Stimulated activated CD8-positive, alpha-beta memory T cell treated with anti-CD3 and anti-CD28 coated beads, Interleukin-4, amount 100 ng/mL, for 1 hour (primary cell): ENCODE measurements at places on chromosomes 4 and X.

- DNase-seq, result no peak
Measured at GRCh38 chr4:26130173-26130572, 190.6 kb upstream of the RBPJ start.

DNA sequence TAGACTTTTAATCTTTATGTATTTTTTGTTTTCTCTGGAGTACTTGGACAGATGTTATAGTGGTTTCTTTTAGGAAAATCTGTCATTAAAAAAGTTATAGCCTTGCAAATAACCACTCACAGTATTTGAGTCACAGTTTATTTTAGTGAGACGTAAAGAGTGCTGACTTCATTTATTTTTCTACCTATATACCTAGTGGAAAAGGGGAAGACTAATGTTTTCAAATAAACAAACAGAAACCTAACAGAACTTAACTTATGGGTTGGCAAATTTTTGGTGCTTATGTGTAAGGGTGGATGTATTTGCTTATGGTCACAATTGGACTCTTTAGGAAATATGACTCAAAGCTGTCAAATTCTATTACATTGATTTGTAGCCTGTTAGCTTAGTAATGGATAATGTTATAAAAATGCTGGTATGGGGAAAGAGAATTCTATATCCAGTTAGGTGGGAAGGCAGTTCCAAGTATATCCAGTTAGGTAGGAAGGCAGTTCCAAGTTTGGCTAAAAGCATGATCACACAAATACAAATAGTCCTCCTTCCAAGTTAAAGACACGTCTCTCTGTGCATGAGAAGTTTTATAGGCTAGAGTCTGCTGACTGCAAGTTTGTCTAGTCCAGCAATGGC lies 61.9 kb downstream of the SLC9A6 start:
- DNase-seq, result no peak

DNA sequence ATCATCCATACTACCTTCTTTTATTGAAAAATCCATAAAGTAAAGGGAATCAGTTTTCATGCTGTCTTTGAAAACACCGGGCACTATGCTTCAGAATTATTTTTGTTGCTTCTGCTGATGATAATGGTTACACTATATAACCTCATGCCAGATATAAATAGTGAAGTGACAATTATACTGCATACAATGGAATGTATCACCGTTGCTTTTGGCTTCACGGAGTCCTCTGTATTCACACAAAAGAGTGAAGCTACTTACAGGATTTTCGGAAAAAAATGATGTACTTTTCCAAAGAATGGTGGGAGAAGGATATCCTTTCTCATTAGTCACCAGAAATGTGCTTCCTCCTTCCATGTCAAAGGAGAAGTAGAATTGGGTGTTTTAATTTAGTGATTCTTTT lies 159.1 kb upstream of the PITX2 start:
- no peak for DNase-seq

DNA sequence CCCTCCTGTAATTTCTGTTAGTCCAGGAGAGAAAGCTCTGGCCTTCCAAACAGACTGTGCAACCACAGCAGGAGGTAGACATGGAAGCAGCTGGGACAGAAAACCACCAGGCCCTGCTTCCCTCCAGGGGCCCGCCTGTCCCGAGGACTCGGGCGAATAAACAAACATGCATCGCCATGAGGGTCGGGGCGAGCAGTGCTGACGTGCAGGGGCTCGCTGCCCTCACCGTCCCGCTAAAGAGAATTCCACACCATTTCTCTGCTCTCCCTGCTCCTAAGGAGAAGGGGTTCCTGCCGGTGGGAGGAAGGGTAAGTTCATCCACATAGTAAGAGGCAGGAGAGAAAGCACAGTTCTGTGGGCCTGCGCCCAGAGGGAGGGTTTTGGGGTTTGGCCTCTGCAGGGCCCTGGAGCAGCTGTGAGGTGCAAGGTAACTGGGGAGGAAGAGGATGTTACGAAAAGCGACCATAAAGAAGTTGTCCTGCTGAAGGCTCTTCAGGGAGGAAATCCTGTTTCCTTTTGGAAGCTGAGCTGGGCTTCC lies 54.9 kb downstream of the WFS1 start:
- no peak for DNase-seq

DNA sequence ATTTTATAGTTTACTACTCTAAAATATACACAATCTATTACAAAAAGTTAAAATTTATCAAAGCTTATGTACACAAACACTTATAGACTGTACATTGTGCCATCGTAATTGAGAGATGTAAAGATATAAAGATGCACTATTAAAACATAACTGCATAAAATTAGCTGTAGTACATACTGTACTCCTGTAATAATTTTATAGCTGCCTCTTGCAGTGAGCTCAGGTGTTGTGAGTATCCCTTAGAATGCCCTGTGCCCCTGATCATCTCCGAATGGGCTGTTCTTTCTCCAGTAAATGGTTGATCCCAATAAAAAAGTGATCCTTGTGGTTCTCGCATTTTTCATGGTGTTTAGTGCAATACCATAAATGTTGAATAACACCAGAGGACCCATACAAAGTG lies 101.2 kb downstream of the TMEM164 start:
- no peak for DNase-seq

- DNase-seq, result no peak
Measured at GRCh38 chr4:125729171-125729570, 414.4 kb downstream of the FAT4 start.

- peak; percentile 39 for DNase-seq
Measured at GRCh38 chrX:107718156-107718621, 57.4 kb downstream of the TSC22D3 start.

GRCh38 chrX:46759645-46759974 lies 692 bp upstream of the SLC9A7 start:
- DNase-seq, result no peak

- no peak for DNase-seq
Measured at GRCh38 chr4:25163196-25163595, 2.9 kb upstream of the SEPSECS start.

GRCh38 chrX:44974451-44974850 lies 101.5 kb downstream of the KDM6A start:
- no peak for DNase-seq

- DNase-seq, result peak; percentile 42
Measured at GRCh38 chr4:186204103-186204559, 12.8 kb downstream of the CYP4V2 start.

GRCh38 chr4:102447413-102447812 lies 53.7 kb upstream of the NFKB1 start:
- no peak for DNase-seq

- no peak for DNase-seq
Measured at GRCh38 chrX:39214387-39215126, 413.3 kb downstream of the MID1IP1 start.

DNA sequence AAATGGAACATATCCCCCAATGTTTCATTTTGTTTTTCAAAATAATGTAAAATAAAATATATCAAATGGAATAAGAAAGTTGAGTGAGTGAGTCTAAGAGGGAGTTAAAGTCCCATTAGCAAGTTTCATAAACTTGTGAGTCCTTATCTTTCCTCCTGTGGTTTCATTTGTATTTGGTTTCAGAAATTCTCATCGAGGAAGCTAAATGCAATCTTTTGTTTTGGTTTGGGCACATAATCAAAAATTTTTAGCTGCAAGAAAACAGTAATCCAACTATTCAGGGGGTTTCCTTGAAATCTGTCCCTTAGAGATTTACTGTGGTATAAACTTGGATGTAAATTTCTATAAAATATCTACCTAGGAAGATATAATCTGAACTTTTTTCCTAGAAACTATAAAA lies 124.2 kb downstream of the CAMK2D start:
- no peak for DNase-seq

DNA sequence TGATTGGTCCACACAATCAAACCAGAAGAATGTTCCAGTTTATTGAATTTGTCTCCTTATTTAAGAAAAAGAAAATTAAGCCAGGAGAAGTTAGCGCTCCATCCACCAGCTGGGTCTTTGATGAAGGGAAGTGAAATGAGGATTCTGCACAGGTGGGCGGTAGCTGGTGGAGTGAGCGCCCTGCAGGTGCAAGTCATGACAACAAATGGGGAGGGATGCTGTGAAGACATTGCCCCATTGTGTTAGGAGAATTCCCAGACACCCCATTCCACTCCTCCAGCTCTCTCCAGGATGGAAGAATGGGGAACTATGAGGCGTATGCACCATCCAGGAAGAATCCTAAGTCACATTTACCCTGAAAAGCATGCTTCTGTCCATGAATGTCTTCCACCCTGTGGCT lies 22.9 kb downstream of the PLRG1 start:
- DNase-seq, result no peak

GRCh38 chrX:16870862-16871815 lies 977 bp upstream of the RBBP7 start:
- DNase-seq, result no peak

DNA sequence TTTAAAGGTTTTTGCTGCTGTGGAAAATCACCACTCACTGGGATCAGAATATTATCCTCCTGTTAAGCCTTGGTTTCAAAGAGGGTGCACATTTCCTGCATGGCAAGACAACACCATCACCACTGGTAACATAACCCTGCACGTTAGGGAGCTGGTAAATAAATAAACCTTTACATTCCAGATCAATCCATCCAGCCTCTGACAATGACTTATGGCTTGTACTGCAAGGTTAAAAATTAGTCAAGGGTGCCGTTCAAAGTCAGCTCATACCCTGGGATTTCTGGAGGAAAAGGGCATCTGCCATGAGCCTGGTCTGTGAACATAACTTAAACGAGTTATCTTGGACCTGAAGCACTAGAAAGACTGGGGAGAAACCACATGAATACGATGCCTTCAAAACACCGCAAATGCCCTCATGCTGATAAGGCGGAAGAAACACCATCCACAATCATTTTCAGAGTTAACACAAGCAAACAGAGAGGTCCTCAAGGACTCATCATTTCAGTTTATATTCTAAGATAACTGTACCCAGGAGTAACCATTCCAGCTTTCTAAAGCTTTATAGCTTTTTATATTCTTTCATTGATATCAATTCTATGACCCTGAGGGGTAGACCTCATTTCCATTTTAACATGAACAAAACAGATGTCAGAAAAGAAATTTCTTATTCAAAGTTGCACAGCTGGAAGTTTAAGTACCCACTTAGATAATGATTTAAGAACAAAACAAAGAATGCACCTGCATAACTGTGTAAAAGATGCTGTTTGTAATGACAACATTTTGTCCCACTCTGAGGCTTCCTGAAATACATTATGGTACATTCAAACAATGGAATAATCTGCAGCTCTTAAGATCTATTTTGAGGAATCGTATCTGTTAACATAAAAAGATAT lies 103.1 kb downstream of the NPNT start:
- DNase-seq, result no peak

- no peak for DNase-seq
Measured at GRCh38 chr4:100525686-100526085, 7.9 kb upstream of the EMCN start.

GRCh38 chrX:70262952-70263567 lies 3.1 kb upstream of the P2RY4 start:
- no peak for DNase-seq

GRCh38 chrX:153735274-153735673 lies 10.6 kb downstream of the ABCD1 start:
- DNase-seq, result no peak

DNA sequence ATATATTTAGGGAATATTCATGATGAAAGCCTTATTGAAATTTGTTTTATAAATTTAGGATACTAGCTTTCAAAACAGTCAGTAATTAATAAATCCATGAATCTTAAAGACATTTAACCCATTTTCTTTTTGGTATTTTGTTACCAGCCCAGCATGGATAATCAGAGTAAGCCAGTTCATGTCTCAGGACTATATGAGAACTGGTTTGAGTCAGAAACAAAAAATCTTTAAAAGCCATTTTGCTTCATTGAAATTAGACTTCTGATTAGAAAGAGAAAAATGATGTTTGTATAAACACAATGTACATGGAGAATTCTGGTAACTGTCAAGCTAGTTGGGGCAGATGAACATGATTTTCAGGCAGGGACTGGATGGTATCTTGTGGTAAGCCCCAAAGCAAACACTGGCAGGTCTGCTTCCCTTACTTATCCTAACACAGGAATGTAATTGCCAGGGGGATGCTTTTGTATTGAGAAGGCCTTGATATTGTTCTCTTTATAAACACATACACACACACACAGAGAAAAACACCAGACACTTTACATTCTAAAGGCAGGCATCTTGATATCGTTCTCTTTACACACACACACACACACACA lies 9.4 kb downstream of the ARHGAP10 start:
- DNase-seq, result no peak

DNA sequence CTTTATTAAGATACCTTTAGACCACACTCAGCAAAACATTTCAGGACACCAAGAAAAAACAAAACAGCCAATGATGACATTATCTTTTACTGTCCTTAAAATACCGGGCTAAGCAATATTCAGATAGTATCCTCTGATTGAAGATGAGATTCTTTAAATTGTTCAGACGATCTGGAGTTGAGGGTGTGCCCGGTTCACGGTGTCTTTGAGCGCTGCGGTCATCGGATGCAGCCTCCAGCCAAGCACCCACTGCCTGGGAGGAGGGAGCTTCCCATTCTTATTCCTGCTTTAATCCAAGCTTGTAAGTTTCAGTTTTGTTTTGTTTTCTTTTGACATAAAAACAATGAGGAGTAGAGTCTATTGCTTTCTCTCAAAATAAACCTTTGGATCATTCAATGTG lies 14.1 kb downstream of the FAM149A start:
- no peak for DNase-seq

- no peak for DNase-seq
Measured at GRCh38 chrX:1205681-1206611, 6.5 kb downstream of the CRLF2 start.

GRCh38 chrX:153649178-153649914 lies 2.3 kb downstream of the DUSP9 start:
- peak; percentile 3 for DNase-seq

GRCh38 chrX:100410901-100411801 lies 1.1 kb upstream of the PCDH19 start:
- no peak for DNase-seq

DNA sequence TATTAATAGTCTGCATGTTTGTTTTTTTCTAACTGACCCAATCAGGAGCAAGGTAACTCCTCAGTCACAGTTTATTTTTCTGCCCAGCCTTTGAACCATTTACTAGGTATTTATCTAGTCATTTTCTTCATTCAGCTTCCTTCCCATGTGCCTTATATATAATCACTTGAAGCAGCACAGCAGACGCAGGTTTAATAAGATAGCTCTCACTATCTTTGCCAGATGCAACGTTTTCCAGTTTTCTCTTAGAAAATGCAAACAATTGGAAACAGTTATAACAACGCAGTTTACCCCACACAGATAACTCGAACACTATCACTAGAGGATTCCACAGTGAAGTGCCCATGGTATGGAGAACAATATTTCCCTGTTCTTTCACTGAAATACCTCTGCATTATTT lies 56.4 kb upstream of the NFKB1 start:
- DNase-seq, result no peak

DNA sequence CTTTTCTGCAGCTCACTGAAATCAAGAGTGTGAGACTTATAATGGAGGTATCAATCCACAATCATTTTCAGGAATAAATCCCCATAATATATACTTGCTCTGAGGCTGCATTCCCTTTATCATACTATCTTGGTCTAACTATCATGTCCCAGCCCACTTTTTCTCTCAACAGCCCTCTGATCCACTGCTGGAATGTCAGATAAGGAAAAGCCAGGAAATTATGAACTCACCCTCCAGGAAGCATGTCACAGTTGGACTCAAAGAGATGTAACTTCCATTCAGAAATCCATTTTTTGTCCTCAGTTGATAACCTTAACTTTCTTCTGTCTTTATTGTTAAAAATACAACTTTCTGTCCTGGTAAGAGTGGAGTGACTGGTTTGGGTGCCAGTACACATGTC lies 144.9 kb downstream of the PCDH19 start:
- no peak for DNase-seq

GRCh38 chrX:37302569-37302968 lies 46.6 kb upstream of the PRRG1 start:
- DNase-seq, result no peak
